ENCODE measurements at places on chromosomes 2 and 18.

GRCh38 chr2:168369031-168369430 lies 87.0 kb upstream of the CERS6 start:
- no peak for DNase-seq

GRCh38 chr18:50560681-50561629 lies 1.1 kb downstream of the MAPK4 start:
- DNase-seq = no peak

DNA sequence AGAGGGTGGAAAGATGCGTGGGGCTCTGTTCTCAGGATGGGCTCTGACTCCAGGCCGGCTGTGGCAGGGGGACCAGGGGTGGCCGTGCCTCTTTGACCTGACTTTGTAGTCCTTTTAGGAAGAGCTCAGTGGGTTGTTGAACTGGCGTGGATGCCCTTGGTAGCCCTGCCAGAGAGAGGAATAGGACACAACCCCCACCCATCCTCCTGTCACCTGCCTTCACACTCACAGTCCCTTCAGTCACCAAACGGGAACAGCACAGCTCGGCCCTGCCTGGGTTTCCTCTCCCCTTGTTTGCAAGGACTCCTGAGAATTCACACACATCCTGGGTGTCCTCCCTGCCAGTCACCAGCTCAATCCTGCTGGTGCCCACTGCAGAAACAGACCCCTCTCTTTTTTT lies 20.1 kb upstream of the MRPL33 start:
- DNase-seq = no peak

GRCh38 chr2:46136481-46136880 lies 160.7 kb upstream of the EPAS1 start:
- DNase-seq = no peak

- no peak for DNase-seq
These were observed 250.0 kb upstream of the SLC39A10 start for GRCh38 chr2:195406886-195407603.

GRCh38 chr2:55961318-55961911 lies 37.8 kb upstream of the EFEMP1 start:
- DNase-seq = peak; percentile 63

- no peak for DNase-seq
These were observed 62.3 kb downstream of the SMIM21 start for GRCh38 chr18:75365254-75365629.

GRCh38 chr2:55092439-55092838 lies 42.2 kb upstream of the RTN4 start:
- no peak for DNase-seq

DNA sequence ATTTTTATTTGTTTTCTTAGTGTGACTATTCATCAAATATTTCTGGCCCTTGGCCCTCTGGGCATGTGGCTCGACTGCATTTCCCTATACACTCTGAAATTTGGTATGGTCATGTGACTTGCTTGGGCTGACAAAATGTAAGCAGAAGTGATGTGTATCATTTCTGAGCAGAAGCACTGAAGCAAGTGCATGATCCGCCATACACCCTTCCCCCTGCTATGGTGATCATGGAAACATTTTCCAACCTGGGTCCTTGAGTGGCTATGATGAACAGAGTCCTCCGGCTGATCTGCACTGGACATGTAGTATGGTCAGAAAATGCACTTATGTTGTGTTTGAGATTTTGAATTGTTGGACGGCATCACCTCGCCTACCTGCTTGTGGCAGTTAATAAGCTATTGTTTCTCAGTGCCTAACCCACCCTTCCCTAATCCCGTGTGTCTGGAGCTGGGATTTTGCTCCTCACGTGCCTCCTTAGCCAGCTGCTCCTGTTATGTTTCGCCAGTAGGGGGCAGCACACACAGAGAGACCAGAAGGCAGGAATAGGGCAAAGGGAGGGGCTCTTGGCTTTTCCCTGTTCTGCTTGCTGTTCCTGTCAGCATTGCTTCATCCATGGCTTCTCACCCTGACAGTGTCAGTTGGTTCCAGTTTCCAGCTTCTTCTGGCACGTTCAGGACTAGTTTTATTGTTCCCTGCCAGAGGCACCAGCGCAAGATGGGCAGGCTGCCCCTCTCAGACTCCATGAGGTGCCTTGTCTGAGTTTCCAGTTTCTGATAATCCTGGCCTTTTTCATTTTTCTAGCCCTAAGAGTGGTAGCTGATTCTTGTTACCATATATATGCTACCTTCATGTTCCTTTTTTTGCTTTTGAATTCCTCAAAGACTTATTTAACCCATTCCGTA lies 207.4 kb downstream of the ARL6IP6 start:
- DNase-seq = peak; percentile 37

GRCh38 chr2:70301344-70302194 lies at the start of gene FAM136A:
Gene FAM136A, minus strand, starts transcription at chr2:70302067. Its CDS starts 56 bp downstream, at chr2:70302011.
- DNase-seq = peak; percentile 72

GRCh38 chr2:10392951-10393639 lies 55.0 kb downstream of the ODC1 start:
- no peak for DNase-seq

GRCh38 chr18:6543330-6543908 lies 128.7 kb upstream of the L3MBTL4 start:
- DNase-seq = peak; percentile 40

- no peak for DNase-seq
These were observed 2.0 kb upstream of the CAPN14 start for GRCh38 chr2:31219131-31219969.

DNA sequence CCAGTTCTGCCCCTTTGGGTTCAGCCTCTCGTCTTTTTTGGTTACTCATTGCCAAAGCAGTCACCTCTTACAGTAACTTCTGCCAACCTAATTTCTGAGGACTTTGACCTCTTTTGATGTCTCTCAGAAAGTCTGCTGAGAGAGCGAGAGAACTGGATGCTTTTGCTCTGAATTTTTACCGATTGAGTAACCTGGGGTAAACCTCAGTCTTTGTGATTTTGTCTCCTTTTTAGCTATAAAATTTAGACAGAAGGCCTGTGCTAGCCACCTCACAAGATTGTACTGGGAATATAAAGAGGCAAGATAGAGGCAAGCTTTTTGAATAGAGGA lies 34.8 kb upstream of the IL1R1 start:
- peak; percentile 83 for DNase-seq

- no peak for DNase-seq
These were observed 43.2 kb upstream of the KDM3A start for GRCh38 chr2:86397986-86398385.

DNA sequence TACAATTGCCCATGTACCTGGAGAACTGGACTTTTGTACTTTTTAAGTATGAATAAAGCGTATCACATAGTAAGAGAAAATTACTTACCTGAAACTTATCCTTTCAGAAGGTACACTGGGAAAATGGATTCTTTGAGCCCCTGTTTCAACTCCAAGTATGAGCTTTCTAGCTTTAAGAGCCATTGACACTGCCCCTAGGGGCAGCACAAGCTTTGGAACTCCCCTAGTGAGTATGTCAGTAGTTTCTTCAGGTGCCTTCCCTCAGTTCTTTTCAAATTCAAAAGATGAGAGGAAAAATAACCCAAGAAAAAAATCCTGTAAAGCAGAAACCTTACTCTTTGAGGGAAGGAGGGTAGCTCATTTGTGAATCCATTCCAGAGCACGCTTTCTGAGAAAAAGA lies 124.1 kb downstream of the MEMO1 start:
- DNase-seq = no peak

- DNase-seq = no peak
These were observed 141.3 kb upstream of the FOSL2 start for GRCh38 chr2:28251337-28251736.

DNA sequence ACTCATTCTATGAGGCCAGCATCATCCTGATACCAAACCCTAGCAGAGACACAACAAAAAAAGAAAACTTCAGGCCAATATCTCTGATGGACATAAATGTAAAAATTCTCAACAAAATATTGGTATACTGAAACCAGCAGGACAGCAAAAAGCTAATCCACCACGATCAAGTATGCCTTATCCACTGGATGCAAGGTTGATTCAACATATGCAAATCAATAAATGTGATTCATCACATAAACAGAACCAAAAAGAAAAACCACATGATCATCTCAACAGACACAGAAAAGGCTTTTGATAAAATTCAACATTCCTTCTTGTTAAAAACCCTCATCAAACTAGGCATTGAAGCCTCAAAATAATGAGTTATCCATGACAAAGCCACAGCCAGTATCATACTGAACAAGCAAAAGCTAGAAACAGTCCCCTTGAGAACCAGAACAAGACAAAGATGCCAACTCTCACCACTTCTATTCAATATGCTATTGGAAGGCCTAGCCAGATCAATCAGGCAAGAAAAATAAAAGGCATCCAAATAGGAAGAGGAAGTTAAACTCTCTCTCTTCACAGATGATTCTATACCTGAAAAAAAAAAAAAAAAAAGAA lies 45.3 kb downstream of the RTTN start:
- no peak for DNase-seq

DNA sequence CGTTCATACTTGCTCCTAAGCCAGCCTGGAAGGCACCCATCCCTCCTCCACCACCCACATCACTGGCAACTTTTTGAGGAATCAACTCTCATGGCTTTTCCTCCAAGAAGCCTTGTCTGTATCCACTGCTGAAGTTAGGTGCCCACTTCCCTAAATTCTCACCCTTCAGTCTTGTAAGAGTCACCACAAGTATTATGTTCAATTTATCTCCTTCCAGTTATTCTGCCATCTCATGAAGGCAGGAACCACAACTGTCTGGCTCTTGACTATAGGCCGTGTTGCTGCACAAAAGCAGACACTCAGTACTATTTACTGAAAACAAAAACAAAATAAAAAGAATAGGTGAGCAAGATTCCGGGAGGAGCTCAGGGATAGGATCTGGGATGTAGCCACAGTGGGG lies 234.8 kb downstream of the CYRIA start:
- no peak for DNase-seq

Data from AG10803 (cell line).